Foreskin keratinocyte (primary cell): ENCODE measurements at places on chromosomes 6 and 20. TPM values are rescaled to one million over a fixed set of nuclear protein-coding genes. Genes with fewer than 3 reads are reported as not detected.

Gene TRIM10
- polyA plus RNA-seq = not detected in 2 replicates

Gene APOM
- 2.7 and 3.0 TPM in 2 replicates for polyA plus RNA-seq

- DNase-seq = no peak
These were observed 60.7 kb upstream of the RNF24 start for GRCh38 chr20:4076033-4076432.

DNA sequence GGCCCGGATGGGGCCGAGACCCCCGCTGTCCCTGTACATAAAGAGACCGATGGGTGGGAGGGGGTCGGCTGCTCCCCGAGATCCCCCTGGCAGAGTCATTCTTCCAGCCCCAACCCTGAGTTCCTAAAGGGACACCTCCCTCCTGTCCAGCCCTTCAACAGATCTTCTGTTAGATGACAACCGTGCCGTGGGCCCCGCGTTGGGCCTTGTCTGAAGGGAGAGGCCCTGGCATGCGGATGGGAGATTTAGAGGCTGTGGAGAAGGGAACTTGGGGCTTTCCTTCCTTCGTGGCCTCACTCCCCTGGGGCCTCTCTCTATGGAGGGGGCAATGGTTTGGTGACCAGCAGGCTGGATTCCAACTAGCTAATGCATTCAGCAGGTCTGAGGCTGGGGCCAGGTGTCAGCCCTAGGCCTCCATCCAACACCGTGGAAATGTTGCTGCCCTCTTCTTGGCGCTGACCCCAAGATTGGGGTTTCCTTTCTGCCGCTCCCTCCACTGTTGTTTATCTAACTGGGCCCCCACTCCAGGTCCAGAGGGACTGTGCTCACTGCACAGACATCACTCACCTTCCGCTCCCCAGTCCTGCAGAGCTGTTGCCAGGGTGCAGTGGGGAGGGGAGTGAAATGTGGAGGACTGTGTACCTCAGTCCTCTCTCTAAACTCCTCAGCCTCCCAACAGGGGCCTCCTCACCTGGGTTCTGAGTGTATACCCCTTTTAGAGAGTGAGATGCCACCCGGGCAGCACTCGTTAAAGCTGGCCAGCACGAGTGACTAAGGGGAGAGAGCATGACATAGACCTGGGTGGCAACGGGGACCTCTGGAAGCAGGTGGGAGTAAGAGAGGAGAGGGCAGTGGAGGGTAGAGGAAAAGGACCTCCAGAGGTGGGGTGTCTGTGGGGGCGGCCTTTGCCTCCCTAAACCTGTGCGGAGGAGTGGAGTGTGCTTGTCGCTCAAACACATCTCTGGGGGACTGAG is 6.7 kb downstream of the TMEM151B start:
- DNase-seq = no peak

DNA sequence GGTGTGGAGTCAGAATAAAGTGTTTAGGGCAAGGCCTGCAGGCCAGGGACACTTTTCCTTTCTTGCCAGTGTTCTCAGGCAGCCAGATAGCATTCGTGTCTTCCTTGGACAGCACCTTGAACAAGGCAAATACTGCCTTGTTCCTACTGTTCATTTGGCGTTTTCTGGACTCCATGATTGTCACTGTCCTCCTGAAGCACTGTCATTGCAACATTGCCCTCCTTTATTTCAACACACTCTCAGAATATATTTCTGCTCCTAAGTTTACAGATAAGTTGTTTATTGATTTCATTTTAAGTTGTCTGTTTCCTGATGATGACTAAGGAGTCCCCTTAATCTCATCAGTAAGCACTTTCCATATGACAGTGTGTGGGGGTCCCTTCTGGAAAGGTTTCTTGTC is 15.1 kb upstream of the DEF6 start:
- no peak for DNase-seq

GRCh38 chr6:169830876-169831275 is 79.5 kb downstream of the ERMARD start:
- DNase-seq = no peak

- no peak for DNase-seq
These were observed 96.7 kb downstream of the SYCP2 start for GRCh38 chr20:59836767-59837166.
